ENCODE measurements at places on chromosomes 11 and 22.

DNA sequence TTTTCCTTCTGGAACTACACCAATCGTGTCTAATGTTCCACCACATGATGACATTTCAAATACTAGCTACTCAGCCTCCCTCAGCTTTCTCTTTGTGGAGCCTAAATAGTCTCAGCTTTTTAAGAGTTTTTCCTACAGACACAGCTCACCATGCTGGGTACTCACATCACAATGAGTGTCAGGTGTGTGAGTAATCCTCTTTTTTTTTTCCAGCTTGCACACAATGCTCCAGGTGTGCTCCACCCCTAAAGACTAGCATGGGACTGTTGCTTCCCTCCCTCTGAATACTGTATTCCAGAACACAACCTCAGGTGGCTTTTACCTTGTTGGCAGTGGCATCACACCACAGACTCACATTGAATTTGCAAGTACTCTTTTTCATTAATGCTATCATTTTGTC lies 11.7 kb downstream of the BTG4 start:
- no peak for DNase-seq

GRCh38 chr22:47084226-47084625 lies 321.8 kb downstream of the TBC1D22A start:
- DNase-seq = no peak

GRCh38 chr11:70487756-70488155 lies 89.4 kb downstream of the CTTN start:
- DNase-seq = no peak

DNA sequence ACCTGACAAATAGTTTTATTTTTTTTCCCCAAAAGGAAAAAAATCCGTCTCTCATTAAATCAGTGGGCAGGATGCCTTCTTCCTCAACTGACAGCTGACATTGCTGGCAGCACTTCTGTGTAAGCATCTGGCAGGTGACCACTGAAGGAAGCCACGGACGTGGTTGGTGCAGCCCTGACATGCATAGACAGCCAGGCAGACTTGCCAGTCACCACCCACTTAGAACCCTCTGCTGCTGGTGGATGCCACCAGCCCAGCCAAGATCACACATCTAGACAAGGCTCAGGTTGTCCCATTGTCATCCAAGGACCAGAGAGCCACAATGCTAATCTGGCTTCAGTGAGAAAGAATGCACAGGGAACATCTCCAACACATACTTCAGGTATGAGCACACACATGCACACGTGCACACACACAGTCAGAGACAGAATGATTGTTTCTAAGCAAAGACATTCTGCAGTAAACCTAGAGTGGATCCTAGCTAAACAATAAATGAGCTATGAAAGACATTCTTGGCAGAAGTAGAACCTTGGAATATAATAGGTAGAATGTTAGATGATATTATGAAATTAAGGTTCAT lies 49.8 kb upstream of the BMAL1 start:
- no peak for DNase-seq

- DNase-seq = no peak
These were observed 1.2 kb downstream of the RTL6 start for GRCh38 chr22:44496844-44497217.

- no peak for DNase-seq
These were observed 143.5 kb downstream of the CCDC81 start for GRCh38 chr11:86518211-86518610.

- DNase-seq = no peak
These were observed 10.5 kb upstream of the LDLRAD3 start for GRCh38 chr11:35933320-35933871.

- no peak for DNase-seq
These were observed at the start of gene MLC1 for GRCh38 chr22:50085211-50085972. Gene MLC1 (minus strand): TSS chr22:50085426. CDS start chr22:50084902, 524 bp downstream.

DNA sequence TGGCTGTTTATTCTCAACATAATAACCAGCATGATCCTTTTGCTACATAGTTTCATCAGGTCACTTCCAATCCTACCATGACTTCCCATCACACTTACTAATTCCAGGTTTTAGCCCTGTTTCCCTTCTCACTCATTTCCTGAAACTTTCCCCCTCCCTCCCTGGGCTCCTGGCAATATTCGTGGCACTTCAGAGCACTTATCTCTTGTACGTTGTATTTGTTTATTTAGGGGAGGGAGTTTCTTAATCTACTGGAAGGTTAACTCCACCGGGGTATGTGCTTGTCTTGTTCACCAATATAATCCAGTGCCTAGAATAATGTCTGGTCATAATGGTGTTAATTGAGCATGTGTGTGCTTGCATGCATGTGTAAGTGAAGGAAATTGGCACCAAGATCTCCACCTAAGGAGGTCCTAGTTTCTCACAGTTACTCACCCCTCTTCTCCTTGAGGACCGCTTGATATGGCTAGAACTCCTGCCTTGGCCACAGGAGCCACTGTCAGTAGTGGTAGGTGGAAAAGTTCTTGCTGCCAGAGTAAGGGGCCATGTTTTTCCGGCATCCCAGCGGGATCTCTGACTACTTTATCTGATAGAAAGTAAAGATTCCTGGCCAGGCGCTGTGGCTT lies 11.7 kb downstream of the EIF3L start:
- no peak for DNase-seq

DNA sequence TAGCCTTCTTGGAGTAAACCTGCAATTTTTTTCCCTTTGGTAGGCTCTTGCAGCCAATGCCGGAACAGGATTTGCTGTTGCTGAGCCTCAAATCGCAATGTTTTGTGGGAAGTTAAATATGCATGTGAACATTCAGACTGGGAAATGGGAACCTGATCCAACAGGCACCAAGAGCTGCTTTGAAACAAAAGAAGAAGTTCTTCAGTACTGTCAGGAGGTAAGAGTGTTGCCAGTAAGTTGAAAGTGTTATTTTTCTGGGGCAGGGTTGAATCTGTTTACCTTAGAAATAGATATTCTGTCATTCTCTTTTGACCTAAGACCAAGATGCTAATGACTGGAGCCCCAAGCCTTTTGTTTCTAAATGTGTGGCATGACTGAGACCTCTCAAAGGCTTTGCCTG lies 39.7 kb downstream of the APLP2 start:
- DNase-seq = no peak

- peak; percentile 88 for DNase-seq
These were observed 262.7 kb downstream of the ETS1 start for GRCh38 chr11:128324531-128325141.

- DNase-seq = no peak
These were observed 483 bp upstream of the ABTB2 start for GRCh38 chr11:34358258-34358727.

DNA sequence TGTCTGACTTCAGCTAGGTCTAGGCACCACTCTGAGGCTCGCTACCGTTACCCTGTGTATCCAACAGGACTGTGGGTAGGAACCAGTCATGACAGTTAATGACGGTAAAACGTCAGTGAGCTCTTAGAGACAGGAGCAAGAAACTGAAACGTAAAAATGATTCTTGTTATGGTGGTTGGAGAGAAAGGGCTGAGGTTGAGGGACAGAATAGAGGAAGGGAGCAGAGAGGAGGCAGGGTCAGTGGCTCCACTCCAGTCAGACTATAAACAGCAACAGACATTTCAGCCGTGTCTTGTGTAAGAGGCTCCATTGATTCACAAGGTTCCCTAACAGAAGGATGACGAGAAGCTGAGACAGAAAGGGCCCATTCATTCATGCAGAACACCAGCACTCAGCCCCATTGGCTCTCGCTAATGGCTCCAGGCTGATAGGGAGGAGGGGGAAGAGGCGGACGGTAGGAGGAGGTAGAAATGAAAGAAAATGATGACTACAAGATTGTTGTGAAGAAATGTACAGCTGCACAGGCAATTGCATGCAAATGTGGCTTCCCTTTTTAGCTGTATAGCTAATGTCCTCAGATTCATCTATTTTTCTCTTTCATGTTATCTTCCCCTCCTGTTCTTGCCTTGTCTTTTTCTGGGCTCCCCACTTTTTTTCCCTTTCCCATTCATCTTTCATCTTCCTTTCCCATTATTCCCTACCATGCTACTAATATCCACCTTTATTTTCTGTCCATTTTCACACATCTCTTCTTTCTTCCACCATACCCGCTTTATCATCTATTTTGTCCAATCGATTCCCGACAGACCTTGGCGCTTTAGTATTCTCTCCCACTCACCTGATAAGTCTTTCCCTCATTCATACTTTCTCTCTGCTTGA lies 34.3 kb downstream of the ETS1 start:
- no peak for DNase-seq

- DNase-seq = no peak
These were observed 81.4 kb upstream of the CD82 start for GRCh38 chr11:44483919-44484610.

GRCh38 chr22:43343670-43344519 lies 723 bp upstream of the SCUBE1 start:
- DNase-seq = no peak

GRCh38 chr11:36165621-36166397 lies 123.4 kb downstream of the COMMD9 start:
- DNase-seq = no peak

DNA sequence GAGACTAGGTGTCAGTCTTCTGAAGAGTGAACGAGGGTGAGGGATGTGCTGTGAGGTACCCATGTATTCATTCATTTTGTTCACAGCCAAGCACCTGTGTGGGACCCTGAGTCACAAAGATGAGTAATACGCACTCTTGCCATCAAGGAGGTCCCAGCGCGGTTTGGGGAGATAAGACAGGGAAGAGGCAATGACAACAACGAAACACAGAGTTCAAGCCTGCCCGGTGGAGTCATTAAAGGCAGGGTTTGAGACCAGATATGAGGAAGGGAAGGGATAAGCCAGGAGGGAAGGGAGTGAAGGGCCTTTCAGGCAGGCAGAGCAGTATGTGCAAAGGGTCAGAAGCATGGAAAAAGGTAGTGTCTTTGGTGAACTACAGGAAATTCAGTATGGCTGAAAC lies 4.6 kb downstream of the DCHS1 start:
- no peak for DNase-seq

DNA sequence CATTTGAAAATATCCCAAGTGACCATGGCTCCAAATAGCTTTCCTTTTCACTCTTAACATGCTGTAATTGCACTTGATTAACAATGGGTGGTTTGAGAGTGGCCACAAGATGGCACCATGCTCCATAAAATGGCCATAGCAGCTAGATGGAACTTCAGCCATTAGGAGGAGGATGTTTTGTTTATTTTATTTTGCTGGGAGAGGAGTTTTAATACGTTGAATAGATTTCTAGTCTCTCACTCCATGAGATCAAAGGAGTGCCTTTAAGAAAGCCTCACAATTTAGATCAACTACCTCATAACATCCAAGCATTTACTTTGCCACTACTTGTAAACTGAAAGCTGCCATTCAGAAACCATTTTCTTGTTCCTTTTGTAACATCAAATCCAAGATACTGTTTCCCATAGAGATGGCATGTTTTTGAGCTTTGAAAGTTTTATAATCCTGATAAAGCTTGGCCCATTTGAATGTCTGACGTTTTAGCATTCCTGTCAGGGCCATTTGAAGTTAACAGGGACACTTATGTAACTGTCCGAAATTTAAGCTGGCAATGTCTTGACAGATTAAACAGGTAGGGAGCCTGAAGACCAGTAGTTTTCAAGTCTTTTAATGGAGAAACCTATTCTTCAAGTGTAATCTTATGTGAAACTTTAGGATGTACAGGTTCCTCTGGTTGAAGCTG lies 4.7 kb downstream of the FEN1 start:
- peak; percentile 86 for DNase-seq

DNA sequence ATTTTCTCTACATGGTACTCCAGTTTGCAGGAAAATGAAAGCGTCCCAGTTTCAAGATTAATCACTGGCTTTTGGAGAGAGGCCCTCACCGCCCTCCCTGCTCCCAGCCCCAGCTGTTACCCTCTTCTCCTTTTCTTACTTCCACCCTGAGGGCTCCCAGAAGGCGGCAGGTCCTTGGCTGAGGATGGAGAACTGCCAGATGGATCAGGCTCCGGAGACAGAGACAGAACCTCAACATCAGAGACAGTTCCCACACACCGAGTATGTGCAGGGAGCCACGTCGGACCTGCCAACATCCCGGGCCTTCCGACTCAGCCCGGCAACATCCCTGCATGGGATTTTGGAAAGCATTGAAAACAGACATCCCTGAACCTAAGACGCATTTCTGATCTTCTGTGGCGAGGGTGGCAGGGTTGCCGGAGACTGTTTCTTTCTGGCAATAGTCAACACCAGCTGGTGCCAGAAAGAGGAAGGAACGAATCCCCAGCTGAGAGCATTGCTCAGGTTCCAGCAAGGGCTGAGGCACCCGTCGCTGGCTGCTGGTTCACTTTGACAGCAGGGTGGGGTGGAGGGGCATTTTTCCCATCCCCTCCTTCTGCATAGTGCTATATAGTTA lies 467.1 kb downstream of the MIAT start:
- DNase-seq = no peak
